ENCODE measurements at places on chromosomes 12 and 14.

DNA sequence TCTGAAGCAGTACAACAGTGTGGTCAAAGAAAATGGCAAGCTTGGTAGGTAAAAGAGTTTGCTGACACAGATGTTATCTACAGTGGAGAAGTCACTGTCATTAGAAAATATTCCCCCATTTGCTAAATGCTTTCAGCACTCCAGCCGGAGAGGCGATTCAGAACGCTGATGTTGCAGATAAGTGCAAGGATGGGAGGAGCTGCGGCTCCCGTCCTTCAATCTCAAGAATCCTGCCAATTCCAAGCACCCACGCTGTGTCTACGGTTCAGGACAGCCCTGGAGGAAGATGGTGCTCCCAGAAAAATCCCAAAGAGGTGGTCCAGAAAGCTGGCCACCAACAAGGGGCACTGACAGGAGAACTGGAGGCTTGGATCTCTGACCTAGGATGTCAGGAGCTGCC is 79.1 kb downstream of the ZFP36L1 start:
- no peak for DNase-seq

GRCh38 chr12:14213542-14213941 is 151.9 kb upstream of the ATF7IP start:
- DNase-seq = peak; percentile 7

- peak; percentile 15 for DNase-seq
Observed at GRCh38 chr12:102879144-102879763, 37.8 kb downstream of the PAH start.

GRCh38 chr14:32028599-32028998 is 48.5 kb upstream of the ARHGAP5 start:
- no peak for DNase-seq

DNA sequence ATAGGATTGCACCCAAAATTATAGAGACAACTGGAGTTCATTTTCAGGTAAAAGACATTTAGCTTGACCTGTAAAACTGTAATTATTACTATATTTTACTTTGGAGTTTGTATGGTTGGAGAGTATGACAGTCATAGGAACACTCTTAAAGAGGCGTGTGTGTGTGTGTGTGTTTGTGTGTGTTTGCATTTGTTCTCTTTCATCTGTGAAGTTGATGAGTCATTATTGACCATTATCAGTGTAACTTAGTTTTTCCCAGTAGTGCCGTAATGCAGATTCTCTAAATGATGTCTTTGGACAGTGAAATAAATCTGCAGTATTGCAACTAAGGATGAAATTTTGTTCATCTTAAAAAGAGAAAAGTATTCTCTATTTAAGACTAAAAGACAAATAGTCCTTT is 13.0 kb downstream of the WASHC4 start:
- DNase-seq = no peak

- peak; percentile 94 for DNase-seq
Observed at GRCh38 chr14:76201162-76201561, 49.4 kb downstream of the GPATCH2L start.

GRCh38 chr14:22485178-22485577 is 103.8 kb downstream of the DAD1 start:
- no peak for DNase-seq

GRCh38 chr12:78118036-78118435 is 287.3 kb downstream of the NAV3 start:
- DNase-seq = peak; percentile 6
